ENCODE measurements at places on chromosomes 5 and 9.

DNA sequence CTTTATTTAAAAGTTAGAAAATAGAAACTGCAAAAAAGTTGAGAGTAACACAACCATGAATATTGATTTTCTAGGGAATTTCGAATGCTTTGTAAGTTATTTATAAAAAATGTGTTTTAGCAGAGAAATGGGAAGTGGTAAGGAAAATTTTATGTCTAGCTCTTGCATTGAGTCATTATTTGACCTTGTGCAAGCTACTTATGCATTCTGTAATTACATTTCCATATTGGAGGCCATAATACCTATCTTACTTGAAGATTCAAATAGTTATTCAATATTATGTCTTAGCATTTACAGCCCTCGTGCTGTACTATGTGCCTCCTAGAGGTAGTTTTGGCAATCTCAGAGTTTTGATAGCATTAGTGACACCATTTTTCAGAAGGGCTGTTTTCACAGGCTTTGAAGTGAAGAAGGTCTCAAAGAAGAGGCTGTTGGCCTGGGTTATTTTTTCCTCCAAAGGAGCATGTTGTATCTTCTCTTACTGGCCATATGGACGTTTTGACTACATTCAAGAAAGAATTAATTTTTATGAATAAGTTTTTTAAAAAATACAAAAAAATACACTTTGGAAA is 7.4 kb upstream of the DAP start:
- no peak for DNase-seq

DNA sequence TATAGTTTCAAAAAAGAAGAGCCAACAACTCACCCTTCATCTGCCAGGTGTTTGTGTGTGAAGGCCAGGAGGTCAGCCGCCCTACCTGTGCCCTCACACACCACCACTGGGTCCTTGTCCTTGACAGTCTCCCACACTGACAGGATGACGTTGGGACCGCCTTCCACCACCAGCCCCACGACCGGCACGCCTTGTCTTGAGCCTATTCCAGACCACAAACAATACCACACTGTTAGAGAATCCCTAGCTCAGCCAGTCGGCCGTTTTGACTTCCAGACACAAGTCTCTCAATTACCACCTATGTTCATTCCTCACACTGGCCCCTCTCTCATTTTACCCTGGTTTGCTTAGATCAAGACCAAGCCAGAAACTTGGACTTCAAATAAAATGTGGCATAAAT is 66.1 kb downstream of the TRPM6 start:
- no peak for DNase-seq

- no peak for DNase-seq
Observed at GRCh38 chr5:146548781-146549449, 32.9 kb upstream of the GPR151 start.

DNA sequence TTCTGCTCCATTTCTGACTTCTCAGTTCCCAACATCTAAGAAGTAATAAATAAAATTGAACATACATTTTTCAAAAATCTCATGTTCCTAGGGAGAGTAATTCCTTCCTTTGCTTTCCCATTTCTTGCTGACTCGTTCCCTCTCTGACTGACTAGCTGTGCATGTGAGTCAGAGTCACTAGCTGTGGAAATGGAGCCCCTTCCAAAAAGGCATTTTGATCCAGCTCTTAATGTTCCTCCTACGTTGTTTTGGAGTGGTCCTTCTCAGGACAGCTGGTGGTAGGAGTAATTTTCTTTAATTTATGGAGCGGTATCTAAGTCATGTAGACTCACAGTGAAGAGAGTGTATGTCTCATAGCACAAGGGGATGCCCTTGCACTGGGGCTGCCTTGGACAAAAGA is 460.2 kb downstream of the GADD45G start:
- no peak for DNase-seq

DNA sequence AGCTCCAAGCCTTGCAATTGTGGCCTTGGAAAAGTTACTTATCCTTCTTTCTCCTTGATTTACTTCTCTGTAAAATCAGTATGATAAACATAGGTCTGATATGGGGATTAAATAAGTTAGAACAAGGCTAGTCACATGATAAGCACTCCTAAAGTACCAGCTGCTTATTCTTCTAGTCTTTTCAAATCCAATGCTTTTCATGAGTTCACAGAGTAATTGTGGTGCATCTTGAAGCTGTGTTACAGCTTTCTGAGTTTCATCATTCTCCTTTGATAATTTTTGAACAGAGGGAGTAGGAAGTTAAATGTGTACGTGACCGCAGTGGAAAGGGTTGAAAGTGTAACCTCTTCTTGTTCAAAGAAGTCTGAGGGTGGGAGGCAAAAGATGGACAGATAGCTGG is 38.8 kb upstream of the CCDC112 start:
- no peak for DNase-seq

GRCh38 chr9:20997503-20998076 is 33.9 kb downstream of the HACD4 start:
- no peak for DNase-seq

GRCh38 chr5:126488443-126489065 is 65.3 kb downstream of the GRAMD2B start:
- no peak for DNase-seq

- no peak for DNase-seq
Observed at GRCh38 chr9:99063522-99063921, 41.4 kb upstream of the TGFBR1 start.

DNA sequence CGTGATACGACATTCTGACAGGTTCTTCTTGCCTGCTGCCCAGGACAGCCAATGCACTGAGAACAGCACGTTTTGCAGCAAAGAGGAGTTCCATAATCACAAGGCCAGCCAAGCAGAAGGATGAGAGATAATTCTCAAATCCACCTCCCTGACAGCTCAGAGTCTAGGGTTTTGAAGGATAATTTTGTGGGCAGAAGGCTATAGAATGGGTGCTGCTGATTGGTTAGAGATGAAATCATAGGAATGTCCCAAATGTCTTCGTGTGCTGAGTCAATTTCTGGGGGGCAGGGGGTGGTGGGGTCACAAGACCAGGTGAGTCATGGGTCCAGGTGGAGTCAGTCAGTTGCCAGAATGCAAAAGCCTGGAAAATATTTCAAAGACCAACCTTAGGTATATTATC is 175.5 kb upstream of the SLC30A5 start:
- no peak for DNase-seq

DNA sequence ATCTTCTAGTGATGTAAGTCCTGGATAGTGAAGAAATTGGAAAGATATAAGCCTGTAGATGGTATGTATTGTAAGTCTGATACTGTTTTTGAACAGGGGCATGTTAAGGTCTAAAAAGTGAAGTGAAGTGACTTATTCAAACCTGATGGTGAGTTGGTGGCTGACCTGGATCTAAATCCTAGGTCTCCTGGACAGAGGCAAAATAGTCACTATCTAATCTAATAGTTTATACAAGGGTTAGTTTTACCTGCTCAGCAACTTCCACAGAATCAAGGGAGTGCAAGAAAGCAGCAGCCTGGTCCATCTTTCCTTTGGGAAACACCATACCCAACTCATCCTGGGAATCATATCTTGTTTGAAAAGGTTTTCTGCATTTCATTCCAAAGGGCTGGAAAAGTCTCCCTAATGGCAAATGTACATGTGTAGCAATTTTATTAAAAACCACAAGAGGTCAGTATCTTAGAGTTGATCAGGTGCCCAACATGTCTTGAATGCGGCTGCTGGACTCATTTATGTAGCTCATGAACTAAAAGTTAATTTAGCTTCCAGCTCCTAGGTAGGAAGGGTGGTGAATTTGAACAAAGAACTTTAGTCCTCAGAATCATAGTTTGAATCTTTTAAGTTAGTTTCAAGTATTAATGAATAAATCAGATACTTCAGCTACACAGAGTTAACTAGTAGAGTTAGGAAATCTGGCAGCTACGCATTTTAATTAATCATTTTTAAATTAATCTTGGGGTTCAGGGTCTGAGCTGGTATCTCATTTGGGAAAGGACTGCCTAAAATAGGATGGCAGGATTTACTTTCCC is 26.0 kb downstream of the SKP2 start:
- DNase-seq: no peak

DNA sequence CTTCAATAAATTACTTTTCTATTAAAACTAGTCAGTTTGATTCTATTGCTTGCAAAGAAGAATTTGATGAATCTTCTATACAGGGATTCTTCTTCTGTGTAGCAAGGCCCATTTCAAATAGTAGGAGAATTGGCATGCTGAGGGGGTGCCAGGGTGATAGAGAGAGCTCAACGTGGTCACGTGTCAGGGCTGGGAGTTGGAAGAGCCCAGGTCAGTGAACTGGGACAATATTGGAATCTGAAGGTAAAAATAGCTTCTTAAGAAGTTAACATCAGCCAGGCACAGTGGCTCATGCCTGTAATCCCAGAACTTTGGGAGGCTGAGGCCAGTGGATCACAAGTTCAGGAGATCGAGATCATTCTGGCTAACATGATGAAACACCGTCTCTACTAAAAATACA is 64.1 kb upstream of the TLE1 start:
- DNase-seq: no peak

GRCh38 chr9:132144708-132145365 is 17.0 kb upstream of the NTNG2 start:
- no peak for DNase-seq

All from KG1 (cell line).